Tracheal epithelial cell (primary cell): ENCODE measurements at places on chromosomes 2 and 18. TPM values are rescaled to one million over a fixed set of nuclear protein-coding genes. Genes with fewer than 3 reads are reported as not detected.

ZNF514 gene
- total RNA-seq = 12.8 and 15.9 TPM in 2 replicates

POMC gene
- 0.72 TPM in 1 of 2 replicates, not detected in the other for total RNA-seq

ITGB1BP1 gene
- 19.2 and 22.2 TPM in 2 replicates for total RNA-seq

TNP1 gene
- total RNA-seq = not detected in 2 replicates

MLPH gene
- total RNA-seq = 9.9 and 16.4 TPM in 2 replicates

BOK gene
- 27.5 and 48.2 TPM in 2 replicates for total RNA-seq

ALPG gene
- total RNA-seq = under 0.01 TPM in 1 of 2 replicates, not detected in the other

OSGEPL1 gene
- 6.5 and 17.1 TPM in 2 replicates for total RNA-seq

UGT1A7 gene
- 1.4 and 1.5 TPM in 2 replicates for total RNA-seq

ZAP70 gene
- total RNA-seq = not detected in 2 replicates

BOLL gene
- total RNA-seq = not detected in 2 replicates

RAB6C gene
- not detected in 2 replicates for total RNA-seq

ANTXR1 gene
- 3.2 and 4.6 TPM in 2 replicates for total RNA-seq

IL36A gene
- 1.7 and 3.0 TPM in 2 replicates for total RNA-seq

SIGLEC15 gene
- total RNA-seq = 1.2 TPM in 1 of 2 replicates, not detected in the other

CD8B2 gene
- total RNA-seq = not detected in 2 replicates

STPG4 gene
- 0.24 TPM in 1 of 2 replicates, not detected in the other for total RNA-seq

NPHP1 gene
- total RNA-seq = 1.2 and 3.4 TPM in 2 replicates

ELOA2 gene
- total RNA-seq = not detected in 2 replicates

CCDC93 gene
- 15.8 and 22.2 TPM in 2 replicates for total RNA-seq

ZNF142 gene
- total RNA-seq = 5.8 and 6.5 TPM in 2 replicates

CNGA3 gene
- total RNA-seq = not detected in 2 replicates

CELF4 gene
- total RNA-seq = not detected in 2 replicates

MAP3K19 gene
- under 0.01 TPM in 1 of 2 replicates, not detected in the other for total RNA-seq

CD226 gene
- total RNA-seq = under 0.01 and 1.9 TPM in 2 replicates

KCMF1 gene
- 68.4 and 149 TPM in 2 replicates for total RNA-seq

UPP2 gene
- not detected in 2 replicates for total RNA-seq

TGFA gene
- total RNA-seq = 99.1 and 248 TPM in 2 replicates

CDK15 gene
- 0.24 TPM in 1 of 2 replicates, not detected in the other for total RNA-seq

SLC8A1 gene
- total RNA-seq = 3.6 and 6.3 TPM in 2 replicates

MROH2A gene
- total RNA-seq = not detected in 2 replicates

SLC5A7 gene
- not detected in 2 replicates for total RNA-seq

CPS1 gene
- total RNA-seq = 19.8 and 21.4 TPM in 2 replicates

MITD1 gene
- total RNA-seq = 13.2 and 24.6 TPM in 2 replicates

SLC19A3 gene
- total RNA-seq = 0.48 TPM in 1 of 2 replicates, not detected in the other

VWA3B gene
- under 0.01 TPM in 1 of 2 replicates, not detected in the other for total RNA-seq

SPP2 gene
- not detected in 2 replicates for total RNA-seq

MGAT4A gene
- 2.4 and 4.3 TPM in 2 replicates for total RNA-seq

SDC1 gene
- 788 and 1,471 TPM in 2 replicates for total RNA-seq

ST6GAL2 gene
- under 0.01 TPM in 1 of 2 replicates, not detected in the other for total RNA-seq

ITGB6 gene
- 36.2 and 167 TPM in 2 replicates for total RNA-seq

RFX8 gene
- not detected in 2 replicates for total RNA-seq

POLE4 gene
- total RNA-seq = 12.4 and 14.5 TPM in 2 replicates

TMEM247 gene
- total RNA-seq = not detected in 2 replicates

CFC1 gene
- not detected in 2 replicates for total RNA-seq

ACAA2 gene
- 16.8 and 23.6 TPM in 2 replicates for total RNA-seq

TUBA4B gene
- total RNA-seq = not detected in 2 replicates
